Calu3 (cell line): ENCODE measurements at places on chromosomes 3 and 15. TPM values are rescaled to one million over a fixed set of nuclear protein-coding genes. Genes with fewer than 3 reads are reported as not detected.

TMEM266 gene
- 0.17 TPM in 1 of 2 replicates, not detected in the other for total RNA-seq

DNA sequence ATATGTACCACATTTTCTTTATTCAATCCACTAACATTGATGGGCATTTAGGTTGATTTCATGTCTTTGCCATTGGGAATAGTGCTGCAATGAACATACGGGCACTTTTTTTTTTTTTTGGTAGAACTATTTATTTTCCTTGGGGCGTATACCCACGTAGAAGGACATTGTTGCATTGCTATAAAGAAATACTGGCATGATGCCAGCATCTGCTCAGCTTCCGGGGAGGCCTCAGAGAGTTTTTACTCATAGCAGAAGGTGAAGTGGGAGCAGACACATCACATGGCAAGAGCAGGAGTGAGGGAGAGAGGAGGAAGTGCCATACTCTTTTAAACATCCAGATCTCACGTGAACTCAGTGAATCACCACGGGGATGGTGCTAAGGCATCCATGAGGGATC lies 197.0 kb downstream of the SQOR start:
- no peak for DNase-seq

DNA sequence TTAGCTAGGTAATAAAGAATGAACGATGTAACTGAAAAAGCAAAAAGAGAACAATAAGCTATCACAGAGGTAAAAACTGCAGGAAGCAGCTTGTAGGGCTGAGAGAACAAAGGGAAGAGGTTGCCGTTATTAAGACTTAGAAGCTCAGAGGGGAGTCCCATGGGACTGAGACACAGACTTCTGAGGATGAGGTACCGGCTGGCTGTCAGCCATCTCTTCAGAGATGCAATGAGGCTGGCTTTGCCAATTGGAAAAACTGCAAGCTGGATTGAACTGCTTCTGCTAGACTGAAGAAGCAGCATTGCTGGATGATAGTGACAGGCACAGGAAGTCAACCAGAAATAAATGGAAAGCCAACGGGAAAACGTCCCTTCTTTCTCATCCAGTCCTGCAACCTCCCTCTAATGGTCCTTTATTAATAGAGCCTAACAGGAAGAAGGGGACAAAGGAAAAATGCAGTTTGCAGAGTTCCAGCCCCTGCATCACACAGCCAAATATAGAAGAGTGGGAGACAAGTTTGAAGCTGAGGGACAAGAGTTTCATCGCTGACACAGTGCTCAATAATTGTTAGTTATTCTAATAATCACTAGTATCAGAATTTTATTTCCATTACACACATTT lies 21.1 kb upstream of the KLHL6 start:
- no peak for DNase-seq

DNA sequence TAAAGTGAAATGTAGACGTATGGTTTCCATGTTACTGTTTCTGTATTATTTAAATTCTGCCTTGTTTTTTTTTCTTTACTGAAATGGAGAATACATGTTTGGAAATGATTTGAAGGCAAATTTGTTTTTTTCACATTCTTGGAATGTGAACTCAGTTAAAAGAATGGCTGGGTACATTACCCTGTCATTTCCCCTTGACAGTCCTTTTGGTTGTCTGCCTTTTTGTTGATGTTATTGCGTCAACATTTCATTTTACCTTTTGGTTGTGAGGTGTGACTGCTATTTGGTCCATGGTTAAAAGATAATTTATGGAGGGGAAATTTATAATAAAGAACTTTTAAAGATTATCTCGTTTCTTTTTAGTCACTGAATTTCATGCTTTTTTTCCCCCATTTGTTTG lies 3.2 kb upstream of the GPR171 start:
- no peak for DNase-seq

GOLGA8T gene
- not detected in 2 replicates for total RNA-seq

CDHR4 gene
- total RNA-seq, result not detected in 2 replicates

DNA sequence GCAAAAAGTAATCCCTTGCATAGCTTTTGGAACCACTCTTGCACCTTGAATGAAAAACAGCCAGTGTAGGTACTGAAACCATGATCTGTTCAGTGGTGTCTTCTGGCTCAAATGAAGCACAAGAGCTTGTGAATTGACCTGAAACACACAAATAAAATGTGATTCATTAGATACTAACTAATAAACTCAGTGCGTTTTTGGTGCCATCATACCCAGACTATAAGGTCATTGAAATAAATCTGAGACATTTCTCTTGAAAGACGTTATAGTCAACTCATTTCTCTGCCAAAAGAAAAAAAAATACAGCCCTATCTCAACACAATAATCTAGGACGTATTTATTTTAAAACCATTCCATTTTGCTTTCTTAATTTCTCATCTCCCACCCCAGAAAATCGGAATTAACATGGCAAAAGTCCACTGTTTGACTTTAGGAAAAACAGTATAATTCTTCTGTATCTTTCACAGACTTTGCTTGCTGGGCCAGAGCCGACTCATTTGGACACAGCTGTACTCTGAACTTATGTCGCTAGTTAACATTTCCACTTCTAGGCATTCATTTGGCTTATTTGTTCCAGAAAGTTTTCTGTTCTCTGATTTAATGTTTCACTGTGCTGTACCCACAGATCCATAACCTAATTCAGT lies 284.9 kb upstream of the TBL1XR1 start:
- no peak for DNase-seq
